ENCODE measurements at places on chromosomes 3 and 15. TPM values are rescaled to one million over a fixed set of nuclear protein-coding genes. Genes with fewer than 3 reads are reported as not detected.

TRH gene
- 0.13 TPM for total RNA-seq

KCNMB3 gene
- total RNA-seq = 2.1 TPM

FES gene
- 16.7 TPM for total RNA-seq

STRC gene
- total RNA-seq = 0.09 TPM

C2CD4B gene
- 4.8 TPM for total RNA-seq

Data from muscle of leg (tissue), 16 donors.